Activated CD8-positive, alpha-beta memory T cell treated with anti-CD3 and anti-CD28 coated beads, Interleukin-2, amount 50 U/mL, for 48 hours (primary cell): ENCODE measurements at places on chromosomes 3 and 15.

DNA sequence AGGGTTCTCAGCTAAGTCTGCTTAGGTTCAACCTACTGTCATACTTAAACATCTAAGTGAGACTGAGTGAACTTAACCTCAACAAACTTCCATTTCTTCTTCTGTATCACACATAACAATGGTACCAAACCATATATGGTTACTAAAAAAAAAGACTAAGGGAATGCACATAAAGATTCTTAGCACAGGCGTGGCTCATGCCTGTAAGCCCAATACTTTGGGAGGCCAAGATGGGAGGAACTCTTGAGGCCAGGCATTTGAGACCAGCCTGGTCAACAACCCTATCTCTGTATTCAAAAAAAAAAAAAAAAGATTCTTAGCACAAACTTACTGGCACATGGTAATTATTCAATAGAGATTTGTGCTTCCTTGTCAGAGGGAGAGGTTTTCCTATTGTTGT, 57.9 kb downstream of the ACAP2 start:
- DNase-seq = no peak

DNA sequence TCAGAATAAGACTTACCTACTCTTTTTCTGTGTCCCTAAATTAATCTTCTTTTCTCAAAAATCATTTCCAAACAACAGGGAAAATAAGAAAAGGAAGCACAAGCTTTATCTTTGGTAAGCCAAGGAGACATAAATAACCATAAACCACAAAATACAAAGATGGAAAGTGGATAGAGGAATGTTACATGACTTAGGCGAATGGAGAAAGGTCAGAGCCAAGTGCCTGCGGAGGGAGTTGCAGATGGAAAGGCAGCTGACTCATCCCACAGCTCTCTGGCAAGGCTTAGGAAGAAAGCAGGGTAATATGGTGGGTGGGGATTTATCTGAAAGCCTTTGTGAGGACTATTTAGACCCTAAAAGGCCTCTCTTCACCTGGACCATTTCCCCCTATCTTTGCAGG, 72.8 kb downstream of the GALK2 start:
- no peak for DNase-seq

GRCh38 chr3:69948246-69948862, 51.2 kb upstream of the SAMMSON start:
- DNase-seq = no peak

DNA sequence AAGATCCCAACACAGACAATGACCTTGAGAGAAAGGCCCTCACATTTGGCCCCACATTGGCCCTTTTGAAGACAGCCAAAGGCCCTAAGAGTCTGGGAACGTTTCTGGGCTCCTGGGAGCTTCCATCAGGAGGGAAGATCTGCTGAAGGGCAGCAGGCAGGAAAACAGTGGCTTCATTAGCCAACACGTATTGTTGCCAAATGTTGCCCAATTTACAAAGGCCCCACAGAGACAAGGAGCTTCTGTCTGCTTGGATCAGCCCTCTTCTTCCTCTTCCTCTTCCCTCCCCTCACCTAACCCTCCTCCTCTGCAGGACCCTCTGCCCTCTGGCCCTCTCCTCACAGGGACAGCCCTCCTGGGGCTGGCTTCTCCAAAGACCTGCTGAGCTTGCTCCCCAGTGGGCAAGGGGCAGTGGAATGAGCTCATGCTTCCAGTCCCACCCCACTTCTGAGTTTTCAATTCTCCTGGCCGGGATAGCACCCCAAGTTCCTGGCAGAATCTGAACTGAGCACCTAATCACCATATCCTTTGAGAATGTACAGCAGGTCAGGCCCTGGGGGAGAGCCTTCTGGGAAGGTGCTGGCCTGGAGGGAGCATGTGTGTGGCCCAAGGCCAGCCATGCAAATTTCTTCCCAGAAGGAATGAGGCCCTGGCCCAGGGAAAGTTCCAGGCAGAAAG, 5.1 kb upstream of the LTF start:
- DNase-seq = peak; percentile 29

GRCh38 chr3:22728406-22728805, 474.7 kb upstream of the UBE2E2 start:
- DNase-seq = no peak

DNA sequence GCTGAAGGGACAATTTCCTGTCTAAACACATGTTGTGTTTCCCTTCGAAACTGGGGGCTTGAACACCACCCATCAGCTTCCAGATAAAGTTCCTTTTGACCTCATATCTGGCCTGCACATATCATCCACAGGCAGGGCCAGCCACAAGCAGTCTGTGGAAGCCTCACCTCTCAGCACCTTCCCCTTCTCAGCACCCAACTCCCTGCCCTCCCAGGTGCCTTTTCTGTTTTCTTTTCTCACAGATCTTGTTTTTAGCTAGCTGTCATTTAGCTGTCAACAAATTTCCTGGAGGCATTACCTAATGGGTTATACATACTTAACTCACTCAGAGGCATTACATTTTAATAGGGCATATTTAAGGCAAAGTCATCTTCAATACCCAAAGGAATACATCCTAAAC, 93.9 kb downstream of the SEMA6D start:
- no peak for DNase-seq

GRCh38 chr15:76169018-76169417, 109.2 kb downstream of the TMEM266 start:
- DNase-seq = no peak

DNA sequence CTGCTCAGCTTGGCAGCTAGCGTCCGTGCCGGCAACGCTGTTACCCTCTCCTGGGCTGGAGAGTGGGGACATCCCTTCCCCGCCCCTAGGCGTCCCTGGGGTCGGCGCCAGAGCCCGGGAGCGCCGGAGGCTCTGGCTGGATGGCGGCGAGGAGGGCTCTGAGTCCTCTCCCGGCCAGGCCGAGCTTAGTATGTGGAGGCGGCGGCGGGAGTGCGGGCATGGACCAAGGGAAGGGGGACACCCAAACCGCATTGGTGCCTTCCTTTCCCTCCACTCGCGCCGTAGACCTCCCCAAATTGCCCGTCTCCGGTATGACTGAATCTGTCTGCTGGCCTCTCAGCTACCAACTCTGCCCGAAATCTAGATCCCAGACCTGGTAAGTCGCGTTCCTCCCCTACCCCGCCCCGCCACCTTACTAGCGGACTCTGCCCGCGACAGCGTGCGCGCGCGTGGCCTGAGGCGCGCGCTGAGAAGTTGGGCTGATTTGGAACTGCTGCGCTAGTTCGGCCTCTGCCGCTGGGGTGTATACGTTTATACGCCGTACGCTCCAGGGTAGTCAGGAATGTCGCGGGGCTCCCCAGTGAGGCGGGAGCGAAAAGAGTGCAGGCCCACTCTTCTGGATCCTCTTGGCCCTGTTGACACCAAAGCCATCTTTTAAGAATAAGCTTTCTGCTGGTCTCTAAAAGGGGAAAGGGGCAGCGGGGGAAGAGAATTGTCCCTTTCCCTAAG, 12.2 kb downstream of the ZIC1 start:
- no peak for DNase-seq

DNA sequence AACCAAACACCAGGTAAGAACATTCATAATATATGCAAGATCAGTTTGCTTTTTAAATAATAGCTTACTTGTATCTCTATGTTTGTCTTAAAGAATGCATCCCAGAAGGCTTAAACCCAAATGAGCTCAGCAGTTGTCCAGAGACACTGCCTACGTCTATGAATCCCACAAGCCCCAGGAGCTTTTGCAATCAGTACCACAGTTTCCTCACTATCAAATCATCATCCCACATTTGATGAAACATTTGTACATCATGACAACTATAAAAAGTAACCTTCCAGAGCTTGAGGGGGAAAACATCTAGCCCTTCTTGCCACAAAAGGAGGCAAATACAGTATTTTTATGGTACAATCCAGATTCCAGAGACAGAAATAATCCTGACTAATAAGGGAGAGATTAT, 63.7 kb downstream of the ATP8B4 start:
- no peak for DNase-seq

GRCh38 chr3:112012205-112012992, 13.7 kb downstream of the TAGLN3 start:
- DNase-seq = no peak

DNA sequence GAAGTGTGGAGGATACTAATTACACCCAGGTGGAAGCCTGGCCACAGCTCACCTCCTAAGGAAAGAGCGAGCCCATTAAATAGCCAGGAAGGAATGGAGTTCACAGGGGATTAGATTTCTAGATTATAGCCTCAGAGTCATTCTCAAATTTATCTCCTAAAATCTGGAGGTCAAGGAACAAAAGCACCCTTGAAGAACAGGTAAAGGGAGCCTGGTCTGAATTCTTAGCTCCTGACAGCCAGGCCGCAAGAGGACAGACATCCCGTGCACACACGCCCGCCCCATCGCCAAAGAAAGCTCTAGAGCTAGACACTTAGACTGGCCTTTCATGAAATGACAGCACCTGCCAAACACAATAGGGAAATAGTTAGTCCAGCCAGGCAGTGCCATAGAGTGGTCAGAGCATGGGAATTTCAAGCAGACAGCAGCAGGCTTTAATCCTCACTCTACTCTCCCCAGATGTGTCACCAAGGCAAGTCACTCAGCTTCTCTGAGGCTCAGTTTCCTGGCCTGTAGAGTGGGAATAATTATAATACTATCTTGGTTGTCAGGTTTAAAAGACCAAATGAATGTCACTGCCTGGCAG, 59.2 kb downstream of the LIPC start:
- DNase-seq = no peak

DNA sequence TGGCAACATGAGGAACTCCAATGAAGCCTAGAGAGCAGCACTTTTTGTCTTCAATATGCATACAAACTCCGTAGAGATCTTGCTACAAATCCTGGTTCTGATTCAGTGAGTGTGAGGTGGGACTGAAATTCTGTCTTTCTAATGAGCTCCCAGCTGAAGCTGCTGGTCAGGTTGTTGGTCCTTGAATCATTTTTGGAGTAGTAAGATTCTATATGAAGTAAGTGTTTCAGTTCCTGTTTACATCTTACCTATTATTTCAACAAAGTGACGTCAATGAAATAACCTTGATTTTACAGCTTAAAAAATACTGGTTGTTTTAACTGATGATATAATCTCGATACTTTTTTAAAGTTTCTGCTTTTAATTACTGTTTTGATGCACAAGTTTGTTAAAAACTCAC, 33.9 kb downstream of the SHQ1 start:
- no peak for DNase-seq

- DNase-seq = no peak
These were observed 3.8 kb downstream of the ATG3 start for GRCh38 chr3:112557976-112558375.

GRCh38 chr15:60352525-60352924, 45.3 kb downstream of the ANXA2 start:
- DNase-seq = no peak

DNA sequence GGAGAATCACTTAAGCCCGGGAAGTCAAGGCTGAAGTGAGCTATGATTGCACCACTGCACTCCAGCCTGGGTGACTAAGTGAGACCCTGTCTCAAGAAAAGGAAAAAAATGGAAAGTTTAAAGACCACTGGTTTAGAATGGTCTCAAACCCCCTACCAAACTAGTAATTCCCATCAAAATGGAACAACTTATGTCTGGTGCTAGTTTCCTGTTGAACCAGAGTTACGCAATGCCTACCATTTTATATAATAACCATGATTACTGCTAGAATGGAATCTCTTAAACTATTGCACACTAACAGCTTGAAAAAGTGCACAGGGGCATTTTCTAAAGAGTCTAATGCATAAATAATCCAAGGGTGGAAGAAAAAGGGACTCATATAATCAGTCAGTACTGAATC, 43.6 kb downstream of the DMXL2 start:
- DNase-seq = no peak

DNA sequence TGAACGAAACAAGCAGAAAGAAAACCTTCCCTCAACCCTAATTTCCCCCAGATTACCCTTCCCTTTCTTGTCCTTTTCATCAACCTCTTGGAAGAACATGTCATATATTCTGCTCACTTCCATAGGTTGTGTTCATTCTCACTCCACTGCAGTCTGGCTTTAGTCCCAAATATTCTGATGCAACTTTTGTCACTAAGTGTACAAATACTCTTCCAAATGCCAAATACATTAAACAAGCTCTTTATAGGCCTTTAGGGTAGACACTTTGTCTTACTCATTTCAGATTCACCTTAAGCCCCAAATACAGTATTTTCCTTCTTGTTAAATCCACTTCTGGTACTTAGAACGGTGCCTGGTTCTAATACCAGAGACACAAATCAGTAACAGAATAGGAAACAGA, 406.5 kb upstream of the CDIN1 start:
- DNase-seq = no peak

DNA sequence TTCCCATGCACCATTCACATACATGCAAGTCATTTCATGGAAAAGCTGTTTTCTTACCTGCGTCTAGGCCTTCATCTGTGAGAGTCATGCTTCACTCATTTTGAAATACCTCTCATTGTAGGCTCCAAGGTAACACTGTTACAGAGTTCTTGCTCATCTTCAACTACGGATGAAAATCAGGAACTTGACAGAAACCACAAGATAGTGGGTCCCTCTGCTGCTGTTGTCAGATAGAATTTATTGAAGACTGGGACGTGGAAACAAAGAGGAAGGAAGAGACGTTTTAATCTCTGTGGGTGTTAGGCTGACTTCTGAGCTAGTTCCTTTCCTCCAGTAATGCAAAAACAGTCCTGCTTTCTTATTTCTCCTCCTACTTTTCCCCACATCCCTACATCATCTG, at the start of gene P2RY14:
Gene P2RY14, minus strand, starts transcription at position 313 of the 400 bp plus-strand sequence. CDS start 64,226 bp downstream, outside the sequence.
- DNase-seq = no peak

- DNase-seq = no peak
These were observed 332.3 kb upstream of the SATB1 start for GRCh38 chr3:18757476-18757875.

- DNase-seq = no peak
These were observed 8.8 kb downstream of the STOML1 start for GRCh38 chr15:73983211-73983727.

- DNase-seq = no peak
These were observed 61.4 kb downstream of the TTBK2 start for GRCh38 chr15:42858999-42859789.

DNA sequence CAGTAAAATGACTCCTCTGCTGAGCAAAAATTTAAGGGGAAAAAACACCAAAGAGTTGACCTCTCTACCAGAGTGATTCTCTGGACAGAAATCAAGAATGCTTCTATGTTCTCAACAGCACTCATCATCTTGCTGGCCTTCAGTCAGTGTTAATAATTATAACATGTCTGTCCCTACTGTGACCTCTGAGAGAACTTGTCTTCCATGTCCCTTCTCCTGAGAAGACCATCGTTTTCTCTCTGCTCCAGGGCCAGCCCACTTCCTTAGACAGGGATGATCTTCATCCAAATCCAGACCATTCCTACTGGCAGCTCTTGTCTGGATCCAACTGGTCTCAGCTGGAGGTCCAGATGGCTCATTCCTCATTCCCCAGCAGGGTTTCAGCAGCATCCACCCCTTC, 139.0 kb upstream of the NECTIN3 start:
- DNase-seq = no peak

- no peak for DNase-seq
These were observed 3.4 kb downstream of the LRIG1 start for GRCh38 chr3:66497288-66497984.
